Body of pancreas (tissue), 4 donors: ENCODE measurements at places on chromosomes 11 and 22. TPM values are rescaled to one million over a fixed set of nuclear protein-coding genes. Genes with fewer than 3 reads are reported as not detected.

The OR51I1 gene
- total RNA-seq = not detected

The MMP8 gene
- not detected for total RNA-seq

DNA sequence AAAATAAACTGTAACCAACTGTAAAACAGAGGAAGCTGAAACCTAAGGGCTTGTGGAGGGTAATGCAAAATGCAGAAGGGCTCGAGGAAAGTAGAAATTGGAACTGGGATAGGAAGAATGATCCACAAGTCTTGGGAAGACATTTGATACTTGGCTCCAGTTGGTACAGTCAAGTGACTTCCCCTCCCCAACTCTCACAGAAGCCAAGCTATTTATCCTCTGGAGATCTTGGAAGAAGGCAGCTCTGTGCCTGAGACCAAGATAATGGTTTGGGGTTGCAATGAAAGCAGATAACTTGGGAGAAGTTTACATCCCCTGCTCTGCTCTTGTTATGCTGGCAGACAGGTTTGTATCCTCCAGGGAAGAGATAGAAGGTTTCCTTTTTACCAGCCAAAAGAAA, 198.9 kb upstream of the ZC3H12C start:
- no peaks in the 10 kb centered on the region for H3K4me1 ChIP-seq
- no peak overlapping the region for H3K27ac ChIP-seq
- no peak for DNase-seq
- H3K36me3 ChIP-seq = no peaks in the 10 kb centered on the region

The OR2AG1 gene
- total RNA-seq = not detected

DNA sequence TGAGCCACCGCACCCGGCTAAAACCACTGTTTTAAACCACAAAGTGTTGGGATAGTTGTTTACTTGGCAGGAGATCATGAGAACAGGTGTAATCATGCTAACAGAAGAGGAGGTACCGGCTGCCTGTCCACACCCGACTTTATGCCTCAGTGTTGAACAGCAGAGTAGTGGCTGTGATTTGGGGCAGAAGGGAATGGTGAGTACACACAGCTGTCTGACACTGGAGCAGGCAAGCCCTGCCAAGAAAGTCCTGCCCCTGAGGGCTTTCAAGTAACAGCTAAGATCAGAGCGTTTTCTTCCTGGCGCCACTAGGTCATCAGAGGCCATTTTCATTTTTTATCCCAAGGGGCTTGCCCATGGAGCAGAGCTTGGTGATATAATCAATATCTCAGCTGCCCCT, 8.1 kb downstream of the CDKN1C start:
- no peaks in the 10 kb centered on the region for H3K36me3 ChIP-seq
- H3K4me3 ChIP-seq = no peak overlapping the region
- H3K4me1 ChIP-seq = no peaks in the 10 kb centered on the region
- DNase-seq = no peak
- no peaks in the 10 kb centered on the region for H3K27me3 ChIP-seq
- H3K27ac ChIP-seq = no peak overlapping the region

The CRYBB3 gene
- not detected for total RNA-seq

DNA sequence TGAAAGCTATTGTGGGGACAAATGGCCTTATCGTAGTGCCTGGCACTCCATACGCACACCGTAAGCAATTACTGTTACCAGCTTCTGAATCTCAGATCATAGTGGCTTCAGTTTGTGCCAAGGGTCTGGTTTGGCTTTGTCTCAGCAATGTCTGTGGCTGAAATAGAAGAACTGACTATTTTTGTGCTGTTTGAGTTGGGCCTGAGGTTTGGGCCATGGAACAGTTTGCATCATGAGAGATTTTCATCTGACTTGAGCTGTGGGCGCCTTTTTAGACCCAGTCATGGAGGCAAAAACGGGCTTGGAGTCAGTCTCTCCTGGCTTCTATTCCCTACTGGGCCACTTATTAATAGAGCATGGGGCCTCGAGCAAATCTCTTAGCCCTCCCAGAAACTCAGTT, 121.1 kb upstream of the CRYBB3 start:
- H3K4me3 ChIP-seq = no peak overlapping the region
- no peak for DNase-seq
- H3K4me1 ChIP-seq = no peaks in the 10 kb centered on the region
- H3K36me3 ChIP-seq = no peaks in the 10 kb centered on the region
- no peaks in the 10 kb centered on the region for H3K27me3 ChIP-seq

The GRIK4 gene
- total RNA-seq = not detected

- no peak overlapping the region for H3K4me3 ChIP-seq
- DNase-seq = peak; percentile 53
- peaks cover 8% of the 10 kb centered on the region for H3K27me3 ChIP-seq
Measured at GRCh38 chr11:35529971-35530495, 4.6 kb upstream of the PAMR1 start.

DNA sequence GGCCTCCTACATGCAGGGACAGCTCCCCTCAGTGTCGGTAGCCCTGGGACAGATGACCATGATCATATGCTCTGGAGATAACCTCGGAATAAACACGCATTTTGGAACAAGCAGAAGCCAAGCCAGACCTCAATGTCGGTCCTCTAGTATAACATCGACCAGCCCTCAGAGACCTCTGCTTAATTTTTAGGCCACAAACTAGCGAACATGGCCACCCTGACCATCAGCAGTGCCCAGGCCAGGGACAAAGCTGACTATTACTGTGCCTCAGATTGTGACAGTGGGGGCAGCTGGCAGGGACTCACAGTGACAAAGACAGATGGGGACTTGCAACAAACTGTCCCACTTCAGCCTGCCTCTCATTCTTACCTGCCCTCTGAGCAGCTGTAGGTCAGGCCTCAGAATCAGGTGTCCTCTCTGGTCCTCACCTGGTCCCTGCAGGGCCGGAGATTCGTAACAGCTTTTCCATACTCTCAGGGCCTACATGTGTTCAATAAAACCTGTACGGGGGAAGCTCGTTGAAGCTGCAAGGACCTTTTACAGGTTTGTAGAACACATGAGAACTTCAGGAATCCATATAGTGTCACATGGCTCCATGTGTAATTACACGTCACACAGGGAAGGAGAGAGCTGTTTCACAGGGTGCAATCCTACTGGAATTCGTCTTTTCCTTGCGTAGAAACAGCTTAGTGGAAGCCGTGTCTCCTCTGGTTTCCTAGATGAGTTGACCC, 72.8 kb upstream of the IGLL5 start:
- no peak overlapping the region for H3K27ac ChIP-seq
- H3K4me1 ChIP-seq = no peaks in the 10 kb centered on the region
- no peak overlapping the region for H3K4me3 ChIP-seq
- no peak for DNase-seq
- H3K27me3 ChIP-seq = no peaks in the 10 kb centered on the region

DNA sequence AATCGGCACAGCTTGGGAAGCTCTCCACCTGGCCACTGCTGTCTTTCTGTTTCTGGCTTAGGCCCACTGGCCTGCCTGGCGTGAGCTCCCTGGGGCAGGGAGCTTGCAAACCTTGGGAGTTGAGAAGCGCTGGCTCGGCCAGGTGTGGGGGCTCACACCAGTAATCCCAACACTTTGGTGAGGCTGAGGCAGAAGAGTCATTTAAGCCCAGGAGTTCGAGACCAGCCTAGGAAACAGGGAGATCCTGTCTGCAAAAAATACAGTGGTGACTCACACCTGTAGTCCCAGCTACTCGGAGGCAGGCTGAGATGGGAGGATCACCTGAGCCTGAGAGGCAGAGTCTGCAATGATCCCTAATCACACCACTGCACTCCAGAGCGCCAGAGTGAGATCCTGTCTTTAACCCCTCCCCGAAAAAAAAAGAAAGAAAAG, 4.0 kb downstream of the AP5B1 start:
- H3K27me3 ChIP-seq = no peaks in the 10 kb centered on the region
- peak; percentile 82 for DNase-seq
- H3K36me3 ChIP-seq = no peaks in the 10 kb centered on the region
- H3K4me3 ChIP-seq = no peak overlapping the region
- peaks cover 69% of the 10 kb centered on the region for H3K4me1 ChIP-seq

The CACNA1I gene
- 0.52 TPM for total RNA-seq

- H3K4me3 ChIP-seq = no peak overlapping the region
- no peak overlapping the region for H3K27ac ChIP-seq
- H3K4me1 ChIP-seq = no peaks in the 10 kb centered on the region
- H3K27me3 ChIP-seq = no peaks in the 10 kb centered on the region
- no peak for DNase-seq
Measured at GRCh38 chr11:84420271-84420670, 1134.1 kb upstream of the CCDC90B start.

DNA sequence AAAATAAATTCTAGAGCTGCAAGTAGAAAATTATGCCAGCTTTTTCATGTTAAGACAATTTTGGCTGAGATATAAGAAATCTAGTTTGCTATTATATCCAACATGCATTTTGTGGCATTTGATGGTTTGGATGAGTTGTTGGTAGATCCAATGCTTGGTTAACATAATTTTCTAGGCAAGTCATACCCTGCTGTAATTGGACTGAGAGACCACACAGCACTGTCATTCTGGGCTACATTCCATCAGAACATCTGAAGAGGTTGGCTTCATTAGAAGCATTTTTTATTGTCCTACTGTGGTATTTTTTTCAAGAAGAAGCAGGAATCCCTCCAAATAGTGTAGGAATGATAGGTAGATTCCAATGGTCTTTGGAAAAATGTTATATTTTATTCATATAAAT, 561.0 kb downstream of the LUZP2 start:
- H3K4me3 ChIP-seq = no peak overlapping the region
- H3K27ac ChIP-seq = no peak overlapping the region
- no peaks in the 10 kb centered on the region for H3K36me3 ChIP-seq
- no peak for DNase-seq

The SMC1B gene
- total RNA-seq = not detected

The RFPL1 gene
- total RNA-seq = not detected

The GNG3 gene
- not detected for total RNA-seq

- H3K27ac ChIP-seq = no peak overlapping the region
- no peaks in the 10 kb centered on the region for H3K4me1 ChIP-seq
- no peak for DNase-seq
- H3K4me3 ChIP-seq = no peak overlapping the region
- H3K36me3 ChIP-seq = no peaks in the 10 kb centered on the region
Measured at GRCh38 chr11:34846467-34846866, 69.7 kb downstream of the APIP start.

DNA sequence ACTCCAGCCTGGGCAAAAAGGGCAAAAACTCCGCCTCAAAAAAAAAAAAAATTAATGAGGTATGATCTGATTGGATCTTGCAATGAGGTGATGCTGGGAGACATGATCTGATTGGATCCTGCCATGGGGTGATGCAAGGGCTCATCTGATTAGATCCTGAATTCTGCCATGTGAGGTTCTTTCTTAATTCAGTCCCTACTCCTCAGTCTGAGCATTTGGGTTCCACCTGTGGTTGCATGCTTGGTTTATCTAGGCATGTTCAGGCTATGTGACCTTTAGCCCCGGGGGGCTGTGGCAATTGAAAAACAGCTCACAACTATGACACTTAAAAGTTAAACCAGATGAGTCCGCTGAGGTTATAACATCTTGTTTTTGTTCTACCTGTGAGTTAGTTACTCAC, 4.8 kb upstream of the TRIM6 start:
- DNase-seq = no peak
- no peaks in the 10 kb centered on the region for H3K27me3 ChIP-seq
- H3K4me1 ChIP-seq = peaks cover 5% of the 10 kb centered on the region
- no peak overlapping the region for H3K27ac ChIP-seq

The HEPACAM gene
- 7.9 TPM for total RNA-seq

- H3K4me1 ChIP-seq = no peaks in the 10 kb centered on the region
- no peak overlapping the region for H3K4me3 ChIP-seq
- DNase-seq = no peak
- no peaks in the 10 kb centered on the region for H3K36me3 ChIP-seq
Measured at GRCh38 chr11:109347304-109347703, 74.7 kb upstream of the C11orf87 start.

The SLC6A5 gene
- total RNA-seq = not detected

DNA sequence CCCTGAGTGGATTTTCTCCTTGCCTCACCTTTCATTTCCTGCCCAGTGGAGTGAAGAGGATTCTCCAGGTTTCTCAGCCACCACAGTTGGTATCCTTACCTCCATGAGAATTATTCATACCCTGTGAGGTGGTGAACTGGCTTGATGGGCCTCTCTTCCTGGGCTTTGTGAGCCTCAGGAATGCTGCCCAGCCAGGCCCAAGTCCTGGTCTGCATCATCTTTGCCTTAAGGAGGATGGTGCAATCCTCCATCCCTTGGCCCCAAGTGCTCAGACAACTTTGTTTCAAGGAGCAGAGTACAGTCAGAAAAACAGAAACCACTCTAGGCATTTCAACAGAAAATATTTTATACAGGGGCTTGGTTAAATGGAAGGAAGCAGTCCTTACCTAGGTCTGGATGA, 114.2 kb upstream of the CADM1 start:
- H3K36me3 ChIP-seq = no peaks in the 10 kb centered on the region
- no peak overlapping the region for H3K27ac ChIP-seq
- no peak for DNase-seq
- H3K4me1 ChIP-seq = no peaks in the 10 kb centered on the region
- H3K4me3 ChIP-seq = no peak overlapping the region

The ANKK1 gene
- 0.78 TPM for total RNA-seq

DNA sequence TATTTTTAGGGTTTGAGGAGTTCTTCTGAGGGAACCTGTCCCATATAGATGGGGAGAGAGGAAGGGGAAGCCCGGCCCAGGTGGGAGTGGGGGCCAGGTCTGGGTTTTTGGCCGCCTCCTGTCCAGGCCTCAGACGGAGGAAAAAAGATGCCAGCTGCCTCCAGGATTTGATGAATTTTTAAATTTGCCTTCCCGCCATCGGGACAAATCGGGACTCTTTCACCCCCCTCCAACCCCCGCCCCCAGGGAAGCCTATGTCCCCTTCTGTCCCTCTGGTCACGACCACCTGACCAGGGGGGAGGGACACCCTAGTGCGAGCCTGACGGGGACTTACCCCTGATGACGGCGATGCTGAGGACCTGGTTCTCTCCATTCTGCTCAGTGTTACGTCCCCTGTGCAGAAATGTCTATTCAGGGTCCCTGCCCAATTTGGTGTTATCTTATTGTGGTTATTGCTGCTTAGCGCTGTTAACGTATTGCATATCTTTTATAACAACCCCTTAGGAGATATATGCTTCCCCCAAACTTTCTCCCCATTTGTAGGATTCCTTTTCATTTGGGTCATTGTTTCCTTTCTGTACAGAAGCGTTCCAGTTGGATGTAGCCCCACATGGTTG, 115.9 kb upstream of the GRK3 start:
- H3K27me3 ChIP-seq = no peaks in the 10 kb centered on the region
- peak overlapping the region; percentile 79 for H3K4me3 ChIP-seq
- no peak overlapping the region for H3K27ac ChIP-seq

- no peaks in the 10 kb centered on the region for H3K36me3 ChIP-seq
- no peaks in the 10 kb centered on the region for H3K27me3 ChIP-seq
- H3K27ac ChIP-seq = no peak overlapping the region
- no peak for DNase-seq
- H3K4me1 ChIP-seq = peaks cover 7% of the 10 kb centered on the region
Measured at GRCh38 chr11:93908689-93909088, 58.3 kb upstream of the VSTM5 start.
